ENCODE measurements at places on chromosomes 7 and 10. TPM values are rescaled to one million over a fixed set of nuclear protein-coding genes. Genes with fewer than 3 reads are reported as not detected.
A peak's percentile ranks its signal among the peaks of the same experiment; 100 is the strongest.

DNA sequence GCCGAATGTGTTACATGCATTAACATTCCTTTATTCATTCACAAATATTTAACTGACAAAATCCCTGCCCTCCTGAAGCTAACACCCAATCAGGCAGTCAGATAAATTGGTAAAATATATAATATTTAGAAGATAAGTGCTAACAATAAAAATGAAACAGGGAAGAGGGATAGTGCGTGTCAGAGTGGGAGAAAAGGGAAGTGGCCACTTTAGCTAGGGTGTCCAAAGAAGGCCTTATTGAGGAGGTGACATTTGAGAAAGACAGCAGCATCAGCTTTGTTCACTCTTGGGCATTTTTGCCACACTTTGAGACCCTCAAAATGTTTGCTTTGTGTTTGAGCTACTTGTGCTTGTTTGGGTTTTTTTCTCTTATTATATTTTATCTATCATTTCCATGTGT lies 317.8 kb downstream of the SNX13 start:
- DNase-seq = no peak
- H3K27ac ChIP-seq = no peak overlapping the region
- no peaks in the 10 kb centered on the region for H3K36me3 ChIP-seq
- no peak overlapping the region for H3K4me3 ChIP-seq

DNA sequence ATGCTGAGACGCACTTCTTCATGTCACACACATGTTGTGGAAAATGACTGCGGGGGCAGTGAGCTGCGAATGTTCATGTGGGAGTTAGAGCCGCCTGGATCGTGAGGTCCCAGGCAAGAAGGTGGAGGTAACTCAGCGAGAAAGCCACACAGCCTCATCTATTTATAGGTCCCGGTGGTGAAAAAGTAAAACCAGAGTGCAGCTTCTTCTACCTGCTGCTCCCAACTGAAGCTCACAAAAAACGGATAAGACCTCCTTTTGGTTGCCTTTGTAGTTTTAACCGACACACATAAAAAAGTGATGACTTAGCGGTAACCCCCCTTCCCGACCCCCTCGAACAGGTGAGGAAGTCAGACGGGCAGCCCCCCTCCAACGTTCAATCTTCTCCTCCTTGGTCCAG lies 276.9 kb downstream of the GATA3 start:
- H3K36me3 ChIP-seq = no peaks in the 10 kb centered on the region
- peak overlapping the region; percentile 86 for H3K4me3 ChIP-seq
- DNase-seq = no peak
- peaks cover 20% of the 10 kb centered on the region for H3K4me1 ChIP-seq
- H3K27me3 ChIP-seq = no peaks in the 10 kb centered on the region

- H3K4me3 ChIP-seq = no peak overlapping the region
- no peak for DNase-seq
- H3K36me3 ChIP-seq = no peaks in the 10 kb centered on the region
- peaks cover 7% of the 10 kb centered on the region for H3K27me3 ChIP-seq
These were observed 2.6 kb upstream of the C10orf71 start for GRCh38 chr10:49296382-49296781.

- H3K27me3 ChIP-seq = peaks cover 8% of the 10 kb centered on the region
- H3K4me3 ChIP-seq = no peak overlapping the region
- H3K4me1 ChIP-seq = no peaks in the 10 kb centered on the region
These were observed 20.5 kb downstream of the MNX1 start for GRCh38 chr7:156989766-156990535.

DNA sequence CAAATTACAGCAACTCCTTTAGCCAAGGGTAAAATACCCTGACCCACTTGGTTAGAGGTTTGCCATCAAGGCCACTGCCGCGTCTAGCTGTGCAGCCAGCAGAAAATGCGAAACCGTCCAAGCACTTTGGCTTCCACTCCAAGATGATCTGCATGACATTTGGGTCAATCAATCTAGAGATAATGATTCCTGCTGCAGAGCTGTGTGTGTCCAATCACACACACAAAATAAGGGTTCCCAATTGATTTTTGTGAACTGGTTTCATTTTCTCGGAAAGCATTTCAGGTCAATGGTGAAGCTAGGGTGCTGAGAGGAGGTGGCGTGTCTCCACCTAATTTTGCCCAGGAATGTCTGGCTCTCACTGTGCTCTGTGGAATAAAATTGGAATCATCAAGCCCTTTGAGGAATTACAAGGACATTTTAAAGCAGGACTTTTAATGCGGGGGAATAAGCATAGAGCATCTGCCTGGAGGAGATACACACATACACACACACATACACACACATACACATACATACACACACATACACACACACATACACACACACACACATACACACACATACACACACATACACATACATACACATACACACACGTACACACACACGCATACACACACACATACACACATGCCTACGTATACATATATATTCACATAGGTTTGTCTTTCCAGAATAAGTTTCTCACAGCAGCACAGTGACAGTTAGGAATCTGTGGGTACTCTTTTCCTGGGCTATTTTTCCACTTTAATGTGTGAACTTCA lies 59.5 kb downstream of the ACADSB start:
- H3K36me3 ChIP-seq = no peaks in the 10 kb centered on the region
- no peak for DNase-seq
- no peak overlapping the region for H3K4me3 ChIP-seq
- peaks cover 22% of the 10 kb centered on the region for H3K27me3 ChIP-seq

FZD8 gene
- total RNA-seq = 0.73 TPM

PON1 gene
- total RNA-seq = not detected

CPA4 gene
- not detected for total RNA-seq
